Myocyte (in vitro differentiated cells): ENCODE measurements at places on chromosomes 7 and 10. TPM values are rescaled to one million over a fixed set of nuclear protein-coding genes. Genes with fewer than 3 reads are reported as not detected.

- no peak for DNase-seq
Measured at GRCh38 chr10:30509508-30509907, 75.5 kb downstream of the MAP3K8 start.

DNA sequence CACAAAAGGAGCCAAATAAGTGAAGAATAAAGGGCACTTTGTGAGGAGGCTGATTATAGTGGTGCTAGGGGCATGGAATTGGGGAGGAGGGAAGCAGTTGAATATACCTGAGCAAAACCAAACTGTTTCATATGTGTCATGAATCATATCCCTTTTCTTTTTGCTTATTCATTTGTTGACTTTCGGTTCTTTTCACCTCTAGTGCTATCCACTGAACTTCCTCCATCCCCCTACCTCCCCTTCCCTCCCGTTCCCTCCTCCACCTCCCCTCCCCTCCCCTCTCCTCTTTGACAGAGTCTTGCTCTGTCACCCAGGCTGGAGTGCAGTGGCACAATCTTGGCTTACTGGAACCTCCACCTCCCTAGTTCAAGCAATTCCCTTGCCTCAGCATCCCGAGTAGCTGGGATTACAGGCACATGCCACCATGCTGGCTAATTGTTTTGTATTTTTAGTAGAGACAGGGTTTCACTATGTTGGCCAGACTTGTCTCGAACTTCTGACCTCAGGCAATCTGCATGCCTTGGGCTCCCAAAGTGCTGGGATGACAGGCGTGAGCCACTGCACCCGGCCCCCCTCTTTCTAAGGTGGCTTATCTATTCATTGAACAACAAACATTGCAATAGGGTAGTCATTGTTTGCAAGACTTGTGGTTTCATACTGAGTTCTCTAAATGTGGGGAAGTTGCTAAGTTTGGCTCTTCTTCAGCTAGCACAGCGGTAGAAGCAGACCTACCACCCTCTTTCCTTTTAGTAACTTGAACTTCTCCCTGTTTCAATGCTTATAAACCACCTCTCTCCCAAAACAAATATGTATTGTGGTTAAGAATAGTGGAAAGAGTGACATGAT is 150.4 kb upstream of the PRPS1L1 start:
- DNase-seq, result peak; percentile 21

GRCh38 chr7:48058990-48059389 is 23.6 kb downstream of the C7orf57 start:
- no peak for DNase-seq

DNA sequence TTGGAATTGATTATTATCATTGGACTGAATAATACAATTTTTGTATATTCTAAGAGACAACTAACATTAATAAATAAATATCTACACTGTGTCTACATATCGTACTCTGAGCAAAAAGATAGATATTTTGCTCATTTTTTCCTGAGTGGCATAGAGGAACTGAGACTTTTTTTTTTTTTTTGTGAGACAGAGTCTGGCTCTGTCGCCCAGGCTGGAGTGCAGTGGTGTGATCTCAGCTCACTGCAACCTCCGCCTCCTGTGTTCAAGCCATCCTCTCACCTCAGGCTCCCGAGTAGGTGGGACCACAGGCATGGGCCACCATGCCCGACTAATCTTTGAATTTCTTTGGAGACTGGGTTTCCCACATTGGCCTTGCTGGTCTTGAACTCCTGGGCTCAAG is 14.0 kb downstream of the KMT2E start:
- no peak for DNase-seq

GRCh38 chr7:95198863-95199262 is 125.5 kb downstream of the PON1 start:
- DNase-seq, result no peak

- no peak for DNase-seq
Measured at GRCh38 chr10:113594652-113595051, 41.8 kb downstream of the HABP2 start.

DNA sequence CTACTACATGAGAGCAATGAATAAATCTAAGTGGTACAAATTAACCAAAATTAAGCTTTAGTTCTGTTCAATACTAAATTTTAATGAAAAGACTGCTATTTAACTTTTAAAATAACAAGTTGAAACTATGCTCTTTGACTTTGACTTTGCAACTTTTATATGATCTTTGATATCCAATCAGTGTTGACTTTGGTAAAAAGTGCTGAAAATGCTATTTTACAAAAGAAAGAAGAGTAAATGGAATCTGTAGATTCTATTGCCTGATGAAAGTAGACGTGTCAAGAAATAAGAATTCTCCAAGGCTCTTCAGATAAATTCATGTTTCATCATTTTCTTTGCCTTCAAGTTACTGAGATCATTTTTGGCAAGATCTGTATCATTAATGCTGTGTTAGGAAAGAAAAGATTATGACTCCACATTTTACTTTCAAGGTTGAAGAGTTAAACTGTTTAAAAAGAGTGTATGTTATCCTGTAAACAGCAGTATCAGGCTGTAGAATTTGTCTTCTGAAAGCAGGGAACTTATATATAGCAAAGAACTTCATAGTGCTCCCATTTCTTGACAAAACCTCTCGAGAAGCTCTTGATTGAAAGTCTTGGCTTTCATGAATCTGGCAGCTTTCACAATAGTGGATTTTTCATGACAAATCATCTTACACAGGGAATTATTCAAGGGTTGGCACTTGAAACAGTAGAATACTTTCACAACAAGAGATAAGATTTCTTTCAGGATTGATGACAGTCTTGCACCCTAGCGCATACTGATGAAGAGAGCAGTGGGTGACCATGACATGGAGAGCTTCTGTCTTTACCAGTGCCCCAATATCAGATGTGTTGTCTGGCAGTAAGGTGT is 72.1 kb downstream of the PTEN start:
- no peak for DNase-seq

ZNF467 gene
- total RNA-seq, result 2.5 and 5.3 TPM in 2 replicates

CHPF2 gene
- total RNA-seq, result 136 and 142 TPM in 2 replicates

- peak; percentile 26 for DNase-seq
Measured at GRCh38 chr7:82697897-82698296, 254.3 kb upstream of the CACNA2D1 start.
